Neural progenitor cell (in vitro differentiated cells): ENCODE measurements at places on chromosomes 6 and 20.

DNA sequence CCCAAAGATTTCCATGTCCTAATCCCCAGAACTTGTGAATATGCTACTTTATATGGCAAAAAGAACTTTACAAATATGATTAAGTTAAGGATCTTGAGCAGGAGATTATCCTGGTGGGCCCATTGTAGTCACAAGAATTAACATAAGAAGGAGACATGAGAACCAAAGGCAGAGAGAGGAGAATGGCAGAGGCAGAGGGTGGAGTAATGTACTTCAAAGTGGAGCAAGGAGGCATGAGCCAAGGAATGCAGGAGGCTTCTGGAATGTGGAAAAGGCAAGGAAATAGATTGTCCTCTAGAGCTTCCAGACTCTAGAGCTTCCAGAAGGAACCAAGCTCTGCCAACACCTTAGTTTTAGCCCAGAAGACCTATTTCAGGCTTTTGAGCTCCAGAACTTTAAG is 147.4 kb downstream of the MOXD1 start:
- no peak for DNase-seq

DNA sequence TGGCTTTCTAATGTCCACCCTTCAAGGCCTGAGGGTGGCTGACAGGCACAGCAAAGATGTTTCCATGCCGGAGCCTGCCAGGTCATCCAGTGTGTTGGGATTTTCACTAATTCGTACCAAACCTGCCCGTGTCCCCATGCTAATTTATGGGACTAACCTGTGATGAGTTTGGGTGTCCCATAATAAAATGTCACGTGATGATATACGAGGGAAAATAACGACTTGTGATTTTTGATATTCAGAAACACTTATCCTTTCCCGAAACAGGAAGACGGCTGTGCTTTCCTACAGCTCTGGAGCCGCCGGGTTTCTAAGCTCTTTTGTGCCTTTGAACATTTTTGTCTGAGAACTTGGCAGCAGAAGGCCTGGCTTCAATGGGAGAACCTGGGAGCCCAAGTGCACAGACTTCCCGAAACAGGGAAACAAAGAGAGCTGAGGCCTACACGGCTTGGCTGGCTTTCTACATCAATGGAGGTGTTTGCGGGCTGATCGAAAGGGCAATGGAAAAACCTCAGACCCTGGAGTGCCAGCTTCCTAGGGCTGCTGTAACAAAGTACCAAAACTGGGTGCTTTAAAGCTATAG is 171.9 kb upstream of the JARID2 start:
- DNase-seq, result no peak

DNA sequence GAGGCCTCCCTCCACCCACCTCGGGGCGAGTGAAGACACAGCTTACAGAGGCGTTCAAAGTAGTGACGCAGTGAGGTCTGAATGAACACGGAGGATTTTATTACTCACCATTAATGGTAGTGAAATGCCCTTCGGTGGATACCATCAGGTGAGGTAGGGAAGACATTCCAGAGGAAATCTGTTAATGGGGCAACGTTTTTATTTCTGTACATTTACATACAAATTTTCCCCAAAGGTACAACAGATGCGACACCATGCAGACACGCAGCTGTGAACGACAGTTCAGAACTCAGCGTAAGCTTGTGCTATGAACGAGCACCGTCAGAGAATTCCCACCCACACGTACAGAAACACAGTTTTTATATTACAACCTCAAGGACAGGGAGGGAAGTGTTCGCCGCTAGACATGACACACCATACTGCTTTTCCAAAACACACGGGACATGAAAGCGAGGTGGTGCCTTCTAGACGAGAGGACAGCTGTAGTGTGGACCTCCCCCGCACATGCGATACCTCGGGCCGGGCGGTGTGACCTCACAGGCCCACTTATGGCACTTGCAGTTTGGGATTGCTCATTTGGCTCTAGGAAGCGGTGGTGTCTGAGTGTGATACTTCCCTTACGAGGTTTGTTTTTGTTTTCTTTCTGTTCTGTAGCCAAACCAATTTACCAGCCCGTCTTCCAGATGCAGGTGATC is 10.7 kb downstream of the PSMG4 start:
- DNase-seq, result no peak

GRCh38 chr20:39263076-39263475 is 300.9 kb downstream of the DHX35 start:
- no peak for DNase-seq

GRCh38 chr20:48632017-48632824 is 195.6 kb downstream of the PREX1 start:
- no peak for DNase-seq

GRCh38 chr6:113564371-113565171 is 292.6 kb upstream of the MARCKS start:
- peak; percentile 83 for DNase-seq

DNA sequence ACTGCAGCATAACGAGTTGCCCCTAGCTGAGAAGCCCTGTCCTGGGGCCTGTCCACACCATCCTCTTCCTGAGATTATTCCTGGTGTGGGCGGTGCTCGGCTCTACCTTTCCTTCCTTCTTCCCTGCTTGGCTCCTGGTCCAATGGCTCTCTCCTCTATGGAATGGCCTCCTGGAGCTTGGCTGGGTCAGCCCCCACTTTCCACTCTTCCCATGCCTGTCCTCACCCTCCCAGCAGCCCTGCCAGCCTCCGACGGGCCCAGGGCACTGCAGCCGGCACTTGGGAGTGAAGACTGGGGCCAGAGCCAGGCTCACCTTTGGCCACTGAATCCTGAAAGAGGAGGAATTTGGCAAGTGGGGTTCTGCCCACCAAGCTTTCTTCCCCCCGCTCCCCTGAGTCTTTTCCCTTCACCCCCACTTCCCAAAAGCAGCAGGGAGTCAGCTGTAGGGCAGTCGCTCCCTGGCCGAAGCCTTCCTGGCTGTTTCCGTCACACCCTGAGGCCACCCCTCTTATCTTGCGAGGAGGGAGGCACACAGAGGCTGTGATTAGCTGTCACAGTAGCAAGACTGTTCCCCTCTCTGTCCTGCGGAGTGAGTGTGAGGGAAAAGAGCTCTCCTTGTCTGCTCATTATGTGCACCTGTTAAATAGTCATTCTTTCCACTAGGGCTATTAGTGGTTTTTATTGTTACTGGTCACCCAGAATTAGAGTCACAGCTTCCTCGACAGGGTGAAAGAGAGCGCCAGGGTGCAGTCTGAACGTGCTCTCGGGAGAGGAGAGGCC is 6.3 kb upstream of the CDSN start:
- DNase-seq, result no peak
